ENCODE measurements at places on chromosomes 4 and X. TPM values are rescaled to one million over a fixed set of nuclear protein-coding genes. Genes with fewer than 3 reads are reported as not detected.
A peak's percentile ranks its signal among the peaks of the same experiment; 100 is the strongest.

DNA sequence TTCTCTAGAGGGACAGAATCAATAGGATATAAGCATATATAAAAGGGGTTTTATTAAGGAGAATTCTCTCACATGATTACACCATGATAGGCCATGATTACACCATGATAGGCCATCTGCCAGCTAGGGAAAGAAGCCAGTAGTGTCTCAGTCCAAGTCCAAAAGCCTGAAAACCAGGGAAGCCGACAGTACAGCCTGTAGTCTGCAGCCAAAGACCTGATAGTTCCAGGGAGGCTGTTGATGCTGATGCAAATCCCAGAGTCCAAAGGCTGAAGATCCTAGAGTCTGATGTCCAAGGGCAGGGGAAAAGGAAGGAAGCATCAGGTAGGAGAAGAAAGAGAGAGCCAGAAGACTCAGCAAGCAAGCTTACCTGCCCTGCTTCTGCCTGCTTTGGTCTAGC lies 411.3 kb upstream of the EMCN start:
- DNase-seq: no peak
- H3K27ac ChIP-seq: no peak overlapping the region
- no peaks in the 10 kb centered on the region for H3K27me3 ChIP-seq
- no peak overlapping the region for H3K4me3 ChIP-seq
- no peaks in the 10 kb centered on the region for H3K4me1 ChIP-seq

GRCh38 chrX:32847921-32848320 lies 363.4 kb downstream of the DMD start:
- no peaks in the 10 kb centered on the region for H3K36me3 ChIP-seq
- H3K27me3 ChIP-seq: no peaks in the 10 kb centered on the region
- no peak overlapping the region for H3K27ac ChIP-seq
- DNase-seq: no peak
- H3K4me1 ChIP-seq: no peaks in the 10 kb centered on the region

DNA sequence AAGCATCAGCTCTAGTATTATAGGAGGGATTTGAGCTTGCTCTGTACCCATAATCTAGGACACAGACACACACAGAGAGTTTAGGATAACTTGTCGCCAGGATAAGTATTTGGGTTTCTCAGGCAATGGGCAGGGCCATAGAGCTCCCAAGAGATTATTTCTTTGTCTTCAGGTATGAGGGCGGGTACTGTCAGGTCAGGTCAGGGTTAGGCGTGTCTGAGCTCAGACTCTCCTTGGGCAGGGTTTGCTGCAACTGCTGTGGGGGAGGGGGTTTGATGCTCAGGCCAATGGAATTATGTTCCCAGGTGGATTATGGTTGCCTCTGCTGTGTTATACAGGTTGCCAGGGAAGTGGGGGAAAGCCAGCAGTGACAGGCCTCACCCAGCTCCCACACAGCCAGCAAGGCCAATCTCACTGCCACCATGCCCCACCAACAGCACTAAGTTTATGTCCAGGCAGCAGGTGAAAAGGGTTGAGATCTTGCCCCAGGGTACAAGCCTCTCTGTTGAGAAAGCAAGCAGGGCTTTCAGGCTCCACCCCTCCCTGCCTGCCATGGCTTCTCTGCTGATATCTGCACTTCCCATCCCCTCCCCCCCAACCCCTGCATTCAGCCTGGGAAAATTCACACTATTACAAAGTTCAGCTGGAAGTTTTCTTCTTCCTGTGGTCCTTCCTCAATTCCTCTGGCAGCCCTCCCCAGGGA lies 101.3 kb downstream of the RRAGB start:
- H3K4me3 ChIP-seq: no peak overlapping the region
- no peaks in the 10 kb centered on the region for H3K4me1 ChIP-seq
- no peaks in the 10 kb centered on the region for H3K36me3 ChIP-seq
- H3K27me3 ChIP-seq: no peaks in the 10 kb centered on the region

DNA sequence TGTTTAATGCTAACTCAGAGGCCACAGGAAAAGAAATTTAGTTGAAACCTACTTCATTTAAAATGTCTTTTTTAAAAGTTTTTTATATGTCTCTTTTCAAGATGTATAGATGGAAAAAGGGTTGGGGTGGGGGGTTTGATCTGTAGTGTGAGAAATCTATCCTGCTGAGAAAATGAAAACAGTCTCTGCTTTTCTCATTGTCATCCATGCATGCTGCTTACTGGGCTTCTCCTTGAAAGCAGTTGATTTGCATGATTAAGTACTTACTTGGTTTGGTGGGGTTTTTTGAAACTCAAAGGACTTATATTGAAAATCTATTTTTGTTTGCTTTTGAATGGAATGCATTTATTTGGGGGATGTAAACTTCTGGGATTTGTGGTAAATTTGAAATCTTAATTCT lies 313.6 kb upstream of the DKK2 start:
- H3K36me3 ChIP-seq: no peaks in the 10 kb centered on the region
- H3K4me1 ChIP-seq: no peaks in the 10 kb centered on the region
- H3K4me3 ChIP-seq: no peak overlapping the region
- no peak overlapping the region for H3K27ac ChIP-seq
- DNase-seq: no peak

DNA sequence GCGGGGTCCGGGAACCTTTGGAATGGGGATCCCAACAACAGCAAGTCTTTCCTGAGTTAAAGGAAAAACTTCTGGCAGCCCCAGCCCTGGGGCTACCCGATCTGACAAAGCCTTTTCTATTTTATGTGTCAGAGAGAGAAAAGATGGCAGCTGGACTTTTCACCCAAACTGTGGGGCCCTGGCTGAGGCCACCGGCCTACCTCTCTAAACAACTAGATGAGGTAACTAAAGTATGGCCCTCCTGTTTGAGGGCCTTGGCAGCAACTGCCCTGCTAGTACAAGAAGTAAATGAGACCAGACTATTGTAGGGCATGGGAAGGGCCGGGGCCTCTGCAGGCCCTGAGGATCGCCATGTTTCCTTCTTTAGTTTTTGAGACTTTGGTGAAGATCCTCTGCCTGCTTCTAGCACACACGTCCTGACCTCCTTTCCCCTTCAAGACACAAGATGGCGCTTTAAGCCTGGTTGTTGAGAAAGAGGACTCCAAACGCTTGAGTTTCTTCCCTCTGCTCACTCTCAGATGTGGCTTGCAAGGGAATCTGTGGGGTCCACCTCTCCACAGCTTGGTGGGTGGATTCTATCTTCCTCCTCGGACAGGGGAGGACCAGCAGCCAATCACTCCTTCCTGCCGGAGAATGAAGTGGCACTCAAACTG lies 18.5 kb upstream of the DRD5 start:
- H3K36me3 ChIP-seq: no peaks in the 10 kb centered on the region
- DNase-seq: peak; percentile 67
- H3K27ac ChIP-seq: no peak overlapping the region
- no peaks in the 10 kb centered on the region for H3K27me3 ChIP-seq
- no peaks in the 10 kb centered on the region for H3K4me1 ChIP-seq

DNA sequence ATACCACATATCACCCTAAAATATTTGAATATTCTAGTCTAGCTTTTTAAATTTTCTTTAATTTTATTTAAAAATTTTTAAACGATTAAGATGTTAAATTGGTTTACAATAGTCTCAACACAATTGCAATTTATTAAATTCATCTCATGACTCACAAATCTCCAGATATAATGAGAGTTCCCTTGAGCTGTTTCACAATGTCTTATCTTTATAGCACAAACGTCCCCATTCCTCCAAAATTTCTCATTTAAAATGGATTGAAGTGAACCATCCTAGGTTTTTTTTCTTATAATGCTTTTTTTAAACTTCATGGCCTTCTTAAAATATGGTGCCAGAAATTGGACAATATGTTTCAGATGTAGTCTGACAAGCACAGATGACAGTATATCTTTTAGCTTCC lies 204.4 kb downstream of the GABRB1 start:
- no peak for DNase-seq
- no peaks in the 10 kb centered on the region for H3K4me1 ChIP-seq
- no peak overlapping the region for H3K4me3 ChIP-seq
- no peaks in the 10 kb centered on the region for H3K27me3 ChIP-seq
- H3K27ac ChIP-seq: no peak overlapping the region
- no peaks in the 10 kb centered on the region for H3K36me3 ChIP-seq

- H3K27me3 ChIP-seq: no peaks in the 10 kb centered on the region
- DNase-seq: no peak
- no peak overlapping the region for H3K27ac ChIP-seq
- H3K4me1 ChIP-seq: no peaks in the 10 kb centered on the region
- H3K36me3 ChIP-seq: no peaks in the 10 kb centered on the region
These were observed 105.6 kb downstream of the APOOL start for GRCh38 chrX:85109235-85109634.

DNA sequence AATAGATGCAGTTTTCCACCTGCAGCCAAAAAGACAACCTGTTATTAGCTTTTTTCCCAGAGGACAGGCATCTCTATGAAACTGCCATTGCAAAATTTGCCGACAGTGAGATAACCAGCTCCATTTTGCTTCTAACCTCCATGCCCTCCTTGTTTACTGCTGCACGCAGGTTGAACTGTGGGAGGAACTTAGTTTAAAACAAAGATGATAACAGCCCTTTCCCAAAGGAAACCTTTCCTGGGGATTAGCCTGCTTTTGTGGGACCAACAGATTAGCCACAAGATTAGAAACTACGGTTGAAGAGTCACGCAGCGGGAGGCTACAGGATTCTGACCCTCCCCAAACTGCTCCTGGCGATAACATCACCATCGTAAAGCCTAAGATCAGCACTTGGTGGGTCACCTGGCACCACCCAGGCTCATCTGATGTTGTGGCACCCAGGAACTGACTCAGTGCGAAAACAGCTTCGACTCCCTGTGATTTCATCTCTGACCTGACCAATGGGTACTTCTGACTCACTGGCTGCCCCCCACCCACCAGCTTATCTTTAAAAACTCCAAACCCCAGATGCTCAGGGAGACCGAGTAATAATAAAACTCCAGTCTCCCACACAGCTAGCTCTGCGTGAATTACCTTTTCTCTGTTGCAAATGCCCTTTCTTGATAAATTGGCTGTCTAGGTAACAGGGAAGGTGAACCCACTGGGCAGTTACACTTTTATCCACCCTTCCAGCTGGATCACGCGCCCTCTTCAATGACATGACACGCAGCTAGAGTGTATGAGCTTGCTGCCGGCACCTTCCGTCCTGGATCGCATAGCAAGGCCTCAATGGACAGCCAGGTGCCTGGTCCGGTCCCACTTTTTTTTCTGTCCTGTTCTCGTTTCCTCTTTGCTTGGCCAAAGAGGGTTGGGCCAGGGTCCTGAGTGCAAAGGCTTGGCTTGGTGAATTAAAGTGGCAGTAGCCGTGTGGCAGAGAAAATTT lies 27.2 kb downstream of the NOP14 start:
- H3K27me3 ChIP-seq: no peaks in the 10 kb centered on the region
- no peak for DNase-seq
- peaks cover 12% of the 10 kb centered on the region for H3K36me3 ChIP-seq
- H3K4me1 ChIP-seq: peaks cover 19% of the 10 kb centered on the region
- peak overlapping the region; percentile 91 for H3K27ac ChIP-seq

DNA sequence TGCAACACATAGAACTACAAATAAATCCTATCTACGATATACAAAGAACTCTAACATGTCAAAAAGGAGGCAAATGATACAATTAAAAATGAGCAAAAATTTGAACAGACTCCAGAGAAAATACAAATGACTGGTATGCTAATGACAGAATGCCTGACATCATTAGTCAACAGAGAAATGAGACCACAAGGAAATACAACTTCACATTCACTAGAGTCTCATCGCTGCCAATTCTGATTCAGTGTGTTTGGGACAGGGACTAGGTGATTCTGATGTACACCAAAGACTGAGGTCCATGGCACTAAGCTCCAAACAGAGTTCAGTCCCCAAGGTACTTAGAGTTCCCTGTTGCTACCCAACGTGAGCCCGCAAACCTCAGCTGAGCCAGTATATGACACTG lies 23.4 kb downstream of the SLC2A9 start:
- H3K36me3 ChIP-seq: no peaks in the 10 kb centered on the region
- H3K4me1 ChIP-seq: no peaks in the 10 kb centered on the region
- no peaks in the 10 kb centered on the region for H3K27me3 ChIP-seq
- no peak overlapping the region for H3K4me3 ChIP-seq
- H3K27ac ChIP-seq: no peak overlapping the region
- no peak for DNase-seq

DNA sequence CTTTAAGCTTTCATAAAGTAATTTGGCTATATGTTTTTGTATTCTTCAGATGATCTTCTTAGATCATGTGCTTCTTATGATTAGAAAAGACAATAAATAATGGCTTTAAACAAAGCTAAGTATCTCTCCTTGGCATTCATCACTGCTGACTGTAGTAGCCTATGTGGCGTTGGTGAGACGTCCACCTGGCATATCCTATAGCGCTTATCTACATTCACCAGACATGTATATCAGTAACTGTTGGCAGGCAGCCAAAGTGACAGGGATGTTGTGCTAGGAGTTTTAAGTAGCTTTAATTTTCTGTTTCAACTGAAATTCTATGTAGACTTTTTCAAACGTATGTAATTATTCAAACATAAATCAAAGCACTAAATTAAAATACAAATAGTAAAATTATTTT lies 276.4 kb downstream of the IL15 start:
- H3K4me3 ChIP-seq: no peak overlapping the region
- DNase-seq: no peak
- H3K27ac ChIP-seq: no peak overlapping the region
- H3K27me3 ChIP-seq: no peaks in the 10 kb centered on the region

GRCh38 chrX:9349572-9350494 lies 115.0 kb upstream of the TBL1X start:
- H3K4me3 ChIP-seq: no peak overlapping the region
- no peak overlapping the region for H3K27ac ChIP-seq
- no peaks in the 10 kb centered on the region for H3K27me3 ChIP-seq
- no peaks in the 10 kb centered on the region for H3K4me1 ChIP-seq
- H3K36me3 ChIP-seq: no peaks in the 10 kb centered on the region

- H3K27me3 ChIP-seq: peaks cover 9% of the 10 kb centered on the region
- no peak overlapping the region for H3K4me3 ChIP-seq
- no peaks in the 10 kb centered on the region for H3K4me1 ChIP-seq
- no peaks in the 10 kb centered on the region for H3K36me3 ChIP-seq
These were observed 108.2 kb upstream of the ADRA2C start for GRCh38 chr4:3657902-3658529.

DNA sequence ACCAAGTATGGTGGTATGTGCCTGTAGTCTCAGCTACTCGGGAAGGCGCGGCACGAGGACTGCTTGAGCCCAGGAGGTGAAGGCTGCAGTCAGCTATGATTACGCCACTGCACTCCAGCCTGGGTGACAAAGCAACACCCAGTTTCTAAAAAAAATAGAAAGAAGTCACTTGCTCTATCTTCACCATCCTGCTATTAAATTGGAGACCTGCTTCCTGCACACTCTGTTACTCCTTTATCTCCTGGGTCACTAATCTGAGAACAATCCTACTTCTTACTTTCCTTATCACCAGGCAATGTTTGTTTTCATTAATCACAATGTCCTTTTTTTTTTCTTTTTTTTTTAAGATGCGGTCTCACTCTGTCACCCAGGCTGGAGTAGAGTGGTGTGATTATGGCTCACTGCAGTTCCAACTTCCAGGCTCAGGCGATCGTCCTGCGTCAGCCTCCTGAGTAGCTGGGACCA lies 16.2 kb downstream of the PRKX start:
- H3K27ac ChIP-seq: peak overlapping the region; percentile 46
- H3K4me1 ChIP-seq: no peaks in the 10 kb centered on the region

The CNGA2 gene
- total RNA-seq: not detected

The SSX2 gene
- not detected for total RNA-seq

The SMR3B gene
- total RNA-seq: not detected

Data from prostate gland (tissue), 2 donors.